ENCODE measurements at places on chromosomes 2 and 18.

DNA sequence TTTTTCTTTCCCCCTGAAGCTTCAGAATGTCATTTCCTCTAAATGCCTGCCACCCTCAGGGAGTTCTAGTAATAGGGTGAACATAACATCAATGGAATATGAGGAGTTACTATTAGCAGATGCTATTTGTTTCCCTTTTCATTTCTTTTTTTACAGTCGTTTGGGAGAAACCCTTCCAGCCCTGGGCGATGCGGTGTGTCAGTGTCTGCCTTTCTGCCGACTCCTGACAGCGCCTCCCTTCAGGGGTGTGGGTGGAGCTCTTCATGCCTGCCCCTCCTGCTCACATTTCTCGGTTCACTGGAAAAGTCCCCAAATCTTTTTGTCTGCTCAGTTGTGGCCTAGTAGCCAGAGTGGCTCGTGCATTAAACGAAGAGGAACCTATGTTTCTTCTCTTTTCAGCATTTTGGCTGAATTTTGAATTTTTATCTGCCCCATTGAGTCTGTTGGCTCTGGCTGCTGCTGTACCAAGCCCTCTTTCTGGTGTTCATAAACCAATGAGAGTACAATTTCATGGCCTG, 72.3 kb downstream of the FMNL2 start:
- DNase-seq: no peak

DNA sequence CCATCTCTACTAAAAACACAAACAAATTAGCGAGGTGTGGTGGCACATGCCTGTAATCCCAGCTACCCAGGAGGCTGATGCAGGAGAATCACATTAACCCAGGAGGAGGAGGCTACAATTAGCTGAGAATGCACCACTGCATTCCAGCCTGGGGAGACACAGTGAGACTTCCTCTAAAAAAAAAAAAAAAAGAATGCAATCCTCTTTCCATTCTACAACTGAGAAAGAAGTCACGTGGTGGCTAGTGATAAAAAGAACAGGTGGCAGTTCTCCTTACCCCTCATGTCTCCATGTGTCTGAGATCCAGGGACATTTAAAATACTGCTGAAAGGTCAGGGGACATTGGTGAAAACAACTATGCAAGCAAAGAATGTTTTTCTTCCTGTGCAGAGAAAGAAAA, 24.4 kb upstream of the GPR39 start:
- peak; percentile 7 for DNase-seq

DNA sequence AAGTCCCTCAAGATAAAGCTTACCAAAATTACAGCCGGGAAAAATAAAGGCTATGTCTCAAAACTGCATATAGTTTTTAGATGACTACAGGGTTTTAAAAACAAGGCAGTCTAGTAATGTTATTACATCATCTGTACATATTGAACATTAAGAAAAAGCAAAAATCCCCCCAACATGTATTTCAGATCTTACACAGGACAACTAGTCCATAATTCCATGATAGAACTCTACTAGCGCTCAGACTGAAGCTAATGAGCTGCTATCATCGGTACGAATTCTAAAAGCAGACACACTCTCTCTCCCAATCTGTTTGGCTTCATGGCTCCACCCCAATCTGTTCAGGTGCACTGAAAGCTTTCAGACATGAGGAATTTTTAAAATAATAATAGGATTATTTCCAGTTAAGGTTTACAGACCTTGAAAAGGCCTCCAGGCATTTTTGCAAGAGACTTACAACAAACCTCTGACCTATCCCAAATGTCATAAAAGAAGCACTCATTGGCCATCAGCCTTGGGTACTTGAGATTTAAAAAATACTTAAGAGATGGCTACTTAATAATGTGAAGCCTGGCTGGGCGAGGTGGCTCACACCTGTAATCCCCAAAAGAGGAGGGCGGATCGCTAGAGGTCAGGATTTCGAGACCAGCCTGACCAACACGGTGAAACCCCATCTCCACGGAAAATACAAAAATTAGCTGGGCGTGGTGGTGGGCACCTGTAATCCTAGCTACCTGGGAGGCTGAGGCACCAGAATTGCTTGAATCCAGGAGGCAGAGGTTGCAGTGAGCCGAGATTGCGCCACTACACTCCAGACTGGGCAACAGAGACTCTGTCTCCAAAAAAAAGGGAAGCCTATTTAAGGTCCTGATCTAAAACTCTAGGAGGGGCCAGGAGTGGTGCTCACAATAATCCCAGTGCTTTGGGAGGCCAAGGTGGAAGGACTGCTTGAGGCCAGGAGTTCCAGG, 2.0 kb downstream of the NPC1 start:
- no peak for DNase-seq

DNA sequence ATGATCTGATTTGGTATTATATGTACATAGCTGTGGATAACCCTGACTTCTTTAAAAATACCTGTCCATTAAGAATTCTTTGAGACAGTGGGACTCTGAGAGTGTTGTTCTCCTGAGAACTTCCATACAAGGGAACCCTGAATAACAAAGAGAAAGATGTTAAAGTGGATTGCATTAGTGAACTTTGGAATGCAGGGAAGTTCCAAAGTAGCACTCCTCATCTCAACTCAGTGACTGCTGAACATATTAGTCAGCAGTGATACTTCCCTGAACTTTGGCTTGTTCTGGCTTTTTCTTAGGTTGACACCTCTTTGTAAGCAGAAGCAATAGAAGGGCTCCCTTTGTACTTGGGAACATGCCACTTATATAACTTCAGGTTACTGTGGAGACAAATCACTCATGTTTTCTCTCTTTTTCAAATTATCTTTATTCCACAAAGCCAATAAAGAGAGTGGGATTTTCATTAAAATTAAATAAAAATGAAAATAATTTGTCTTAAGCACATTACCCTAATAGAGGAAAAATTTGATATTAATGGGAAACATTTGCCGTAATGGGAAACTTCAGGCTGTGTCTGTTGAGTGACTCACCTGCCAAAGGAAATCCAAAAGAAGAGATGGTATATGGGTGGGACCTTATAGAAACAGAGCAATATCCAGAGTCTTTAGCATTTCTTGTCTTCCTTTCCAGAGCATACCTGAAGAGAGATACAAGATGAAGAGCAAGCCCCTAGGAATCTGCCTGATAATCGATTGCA, 33.3 kb downstream of the CFLAR start:
- no peak for DNase-seq

DNA sequence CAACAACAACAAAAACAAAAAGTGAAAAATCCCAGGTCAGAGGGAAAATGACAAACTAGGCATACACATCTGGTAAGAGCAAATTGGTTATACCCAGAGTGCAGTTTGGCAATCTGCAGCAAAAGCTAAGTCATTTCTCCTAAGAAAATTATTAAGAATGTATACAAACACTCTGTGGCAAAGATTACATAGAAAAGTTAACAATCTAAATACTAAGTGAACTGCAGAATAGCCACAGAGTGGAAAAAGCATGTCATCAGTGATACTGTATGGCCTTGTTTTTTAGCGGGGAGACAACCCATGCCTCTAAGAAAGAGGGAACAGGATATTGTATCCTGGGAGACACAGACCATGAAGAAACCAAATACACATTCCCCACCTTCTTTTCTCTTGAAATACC, 136.0 kb upstream of the ITGB6 start:
- DNase-seq: no peak

DNA sequence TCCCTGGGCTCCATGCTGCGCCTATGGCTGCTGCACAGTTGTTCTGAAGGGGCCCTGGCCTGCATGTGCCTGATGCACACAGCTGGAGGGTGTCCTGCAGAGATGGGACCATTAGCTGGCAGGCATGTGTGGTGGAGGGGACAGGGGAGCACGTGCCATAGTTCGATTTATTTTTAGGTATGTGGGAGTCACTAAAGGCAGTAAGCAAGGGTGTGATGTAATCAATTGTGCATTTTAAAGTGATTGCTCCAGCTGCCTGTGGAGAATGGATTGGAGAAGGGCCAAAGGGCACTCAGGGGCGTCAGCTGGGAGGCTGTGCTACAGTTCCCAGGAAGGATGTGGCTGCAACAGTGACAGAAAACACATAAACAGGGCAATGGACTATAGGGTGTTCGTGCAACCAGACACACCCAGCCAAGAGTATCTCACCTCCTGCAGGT, 205.1 kb downstream of the ARL4C start:
- DNase-seq: peak; percentile 82

DNA sequence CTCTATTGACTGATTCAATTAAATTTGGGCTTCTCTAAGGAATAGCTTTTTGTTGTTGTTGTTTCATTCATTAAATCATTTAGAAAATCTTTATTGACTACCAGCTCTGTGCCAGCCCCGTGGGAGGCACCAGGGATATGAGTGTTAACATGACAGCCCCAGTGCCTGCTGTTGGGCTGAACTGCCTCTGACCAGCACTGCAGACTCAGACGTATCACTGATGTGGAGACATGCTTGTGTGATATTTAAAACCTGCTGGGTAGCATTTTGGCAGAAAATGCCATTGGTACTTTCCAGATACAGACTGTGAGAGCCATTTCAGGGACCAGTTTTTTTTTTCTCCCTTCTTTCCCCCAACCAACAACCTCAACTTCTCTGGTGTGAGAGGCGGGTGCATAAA, 38.6 kb upstream of the KCNF1 start:
- DNase-seq: no peak

- DNase-seq: no peak
Observed at GRCh38 chr2:61376211-61376610, 94.7 kb downstream of the USP34 start.

GRCh38 chr2:217610401-217610814, 392.4 kb downstream of the TNS1 start:
- no peak for DNase-seq

DNA sequence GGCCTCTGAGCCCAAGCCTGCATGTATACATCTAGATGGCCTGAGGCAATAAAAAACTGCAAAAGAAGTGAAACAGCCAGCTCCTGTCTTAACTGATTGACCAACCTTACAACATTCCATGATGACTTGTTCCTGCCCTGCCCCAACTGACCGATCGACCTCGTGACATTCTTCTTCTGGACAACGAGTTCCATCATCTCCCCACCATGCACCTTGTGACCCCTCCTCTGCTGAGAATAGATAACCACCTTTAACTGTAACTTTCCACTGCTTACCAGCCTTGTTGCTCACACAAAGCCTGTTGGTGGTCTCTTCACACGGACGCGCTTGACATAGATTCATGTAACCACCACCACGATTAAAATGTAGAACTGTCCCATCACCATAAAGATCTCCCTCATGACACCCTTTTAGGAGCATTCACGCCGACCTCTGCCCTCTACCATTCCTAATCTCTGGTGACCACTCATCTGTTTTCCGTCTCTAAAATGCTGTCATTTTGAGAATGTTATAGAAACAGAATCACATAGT, 120.1 kb upstream of the REV1 start:
- DNase-seq: no peak

- no peak for DNase-seq
Observed at GRCh38 chr18:68847219-68847837, 49.4 kb downstream of the CCDC102B start.

DNA sequence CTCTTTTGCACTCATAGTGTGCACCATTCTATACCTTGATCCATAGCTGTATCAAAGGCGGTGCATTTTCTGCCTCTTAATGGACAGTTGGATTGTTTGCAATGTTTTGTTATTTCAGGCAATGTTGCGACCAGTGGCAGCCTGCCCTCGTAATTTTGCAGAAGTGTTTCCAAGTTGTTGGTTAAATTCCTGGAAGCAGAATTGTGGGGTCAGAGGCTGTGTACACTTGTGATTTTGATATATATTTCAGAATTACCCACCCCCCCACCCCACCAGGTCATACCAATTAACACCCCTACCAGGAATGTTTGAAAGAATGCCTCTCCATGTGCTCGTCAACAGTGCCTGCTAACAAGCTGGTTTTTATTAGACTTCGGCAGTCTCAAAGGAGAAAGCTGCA, 32.4 kb upstream of the IL1R1 start:
- no peak for DNase-seq

All from SJCRH30 (cell line).